ENCODE measurements at places on chromosomes 7 and 10.

DNA sequence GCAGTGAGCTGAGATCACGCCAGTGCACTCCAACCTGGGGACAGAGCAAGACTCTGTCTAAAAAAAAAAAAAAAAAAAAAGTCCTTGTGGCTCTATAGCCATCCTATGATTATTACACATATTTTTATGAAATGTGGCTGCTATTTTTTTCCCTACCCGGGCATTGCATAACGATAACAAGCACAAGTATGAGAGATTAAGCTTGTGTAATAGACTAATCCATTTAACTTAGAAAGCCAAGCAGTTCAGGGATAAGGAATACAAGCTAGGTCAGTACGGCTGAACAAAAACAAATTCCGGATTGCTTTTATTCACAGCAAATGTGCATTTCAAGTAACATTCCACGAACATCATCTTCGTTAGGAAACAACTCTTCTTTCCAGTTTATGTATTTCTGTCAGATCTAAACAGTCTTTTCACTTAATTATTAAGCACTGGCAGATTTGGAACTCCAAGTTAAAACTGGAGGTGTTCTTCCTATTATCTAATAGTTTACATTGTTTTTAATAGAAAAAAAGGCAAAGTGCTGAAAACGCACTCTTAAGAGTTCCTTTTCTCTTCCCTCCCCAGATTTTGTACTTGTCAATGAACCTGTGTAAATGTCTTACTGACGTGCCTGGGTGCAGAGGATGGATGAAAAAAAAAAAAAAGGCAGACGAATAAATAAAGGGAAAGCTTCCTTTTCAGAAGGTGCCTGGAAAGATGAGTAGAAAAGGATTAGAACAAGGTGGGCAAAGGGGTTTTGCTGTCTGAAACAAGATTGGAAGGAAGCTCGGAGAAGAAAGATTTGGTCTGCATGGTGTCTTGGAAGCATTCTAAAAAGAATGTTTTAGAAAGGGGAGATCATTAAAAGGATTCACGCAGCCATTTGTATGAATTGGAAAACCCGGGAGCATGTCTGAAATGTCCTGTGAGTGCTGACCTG is 81.1 kb downstream of the PRTFDC1 start:
- DNase-seq: no peak

DNA sequence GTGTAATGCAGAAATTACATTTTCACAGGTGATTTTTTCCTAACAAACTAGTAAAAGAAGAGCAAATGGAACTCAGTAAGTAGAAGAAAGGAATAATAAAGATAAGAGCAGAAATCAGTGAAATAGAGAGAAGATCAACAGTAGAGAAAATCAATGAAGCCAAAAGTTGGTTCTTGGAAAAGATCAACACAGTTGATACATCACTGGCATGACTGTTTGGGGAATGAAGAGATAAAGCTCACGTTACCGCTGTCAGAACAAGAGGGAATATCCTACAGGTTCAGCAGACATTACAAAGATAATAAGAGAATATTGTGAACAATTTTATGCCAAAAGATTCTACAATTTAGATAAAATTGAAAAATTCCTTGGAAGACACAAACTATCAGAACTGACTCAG is 146.4 kb downstream of the ACTR3B start:
- DNase-seq: no peak

- no peak for DNase-seq
These were observed 17.2 kb downstream of the TCF7L2 start for GRCh38 chr10:112967200-112967599.

DNA sequence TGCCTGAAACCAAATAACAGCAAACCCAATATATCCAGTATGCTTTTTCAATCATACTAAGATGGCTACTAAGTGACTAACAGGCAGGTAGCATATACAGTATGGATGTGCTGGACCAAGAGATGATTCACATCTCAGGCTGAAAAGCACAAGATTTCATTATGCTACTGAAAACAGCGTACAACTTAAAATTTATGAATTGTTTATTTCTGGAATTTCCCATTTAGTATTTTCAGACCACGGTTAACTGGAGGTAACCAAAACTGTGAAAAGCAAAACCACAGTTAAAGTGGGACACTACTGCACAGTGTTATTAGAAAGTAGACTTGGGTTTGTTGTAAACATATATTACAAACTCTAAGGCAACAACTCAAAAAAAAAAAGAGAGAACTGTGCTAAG is 91.5 kb downstream of the KMT2C start:
- no peak for DNase-seq

All from activated CD8-positive, alpha-beta memory T cell treated with anti-CD3 and anti-CD28 coated beads for 48 hours (primary cell).